ENCODE measurements at places on chromosomes 3 and 15.

GRCh38 chr3:152083135-152083534 lies 185.6 kb upstream of the MBNL1 start:
- DNase-seq: no peak

- no peak for DNase-seq
These were observed 19.2 kb upstream of the RAD18 start for GRCh38 chr3:8982509-8982908.

DNA sequence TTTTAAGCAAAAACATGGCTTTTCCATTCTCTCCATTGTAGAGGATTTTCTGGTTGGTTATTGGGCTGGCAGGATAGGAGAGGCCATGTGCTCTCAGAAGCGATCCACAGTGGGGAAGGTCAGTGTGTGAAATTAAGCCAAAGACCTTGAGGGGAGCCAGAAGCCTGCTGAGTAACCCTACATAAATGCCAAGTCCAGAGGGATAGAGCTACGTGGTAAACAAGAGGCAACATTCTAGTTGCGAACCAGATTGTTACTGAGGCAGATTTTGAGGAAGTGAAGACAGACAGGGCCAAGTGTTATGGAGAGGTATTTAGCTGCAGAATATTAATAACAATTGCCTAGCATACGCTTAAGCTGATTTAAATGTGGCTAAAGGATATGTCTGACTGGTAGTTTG lies 592.8 kb upstream of the GBE1 start:
- DNase-seq: no peak

GRCh38 chr15:73994912-73995622 lies 551 bp downstream of the PML start:
- DNase-seq: no peak

DNA sequence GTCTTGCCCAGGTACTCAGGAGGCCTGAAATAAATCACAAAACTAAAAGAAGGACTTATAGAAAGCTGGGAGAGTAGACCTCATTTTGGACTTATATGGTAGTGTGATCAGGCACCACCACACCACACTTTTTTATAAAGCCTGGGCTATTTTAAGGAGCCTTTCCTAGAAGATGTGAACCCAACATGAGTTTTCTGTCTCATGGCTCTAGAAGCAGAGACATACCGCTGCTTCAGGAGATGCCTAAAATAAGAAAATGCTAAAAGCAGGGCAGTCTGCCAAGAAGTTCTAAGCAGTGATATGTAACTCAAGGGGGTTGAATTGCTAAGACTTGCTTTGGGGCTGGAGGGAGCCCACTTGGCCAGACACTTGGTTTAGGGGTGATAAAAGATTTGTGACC lies 49.6 kb downstream of the SUMF1 start:
- DNase-seq: no peak
